Kasumi-1 (cell line): ENCODE measurements at places on chromosomes 7 and 10.

- no peak for DNase-seq
Measured at GRCh38 chr10:104257235-104257634, 2.5 kb downstream of the GSTO1 start.

- no peak for DNase-seq
Measured at GRCh38 chr10:129397198-129397974, 69.7 kb upstream of the MGMT start.

- no peak for DNase-seq
Measured at GRCh38 chr7:155454183-155455112, 3.5 kb upstream of the EN2 start.

- DNase-seq: peak; percentile 60
Measured at GRCh38 chr7:96236198-96237039, 85.5 kb downstream of the SLC25A13 start.

DNA sequence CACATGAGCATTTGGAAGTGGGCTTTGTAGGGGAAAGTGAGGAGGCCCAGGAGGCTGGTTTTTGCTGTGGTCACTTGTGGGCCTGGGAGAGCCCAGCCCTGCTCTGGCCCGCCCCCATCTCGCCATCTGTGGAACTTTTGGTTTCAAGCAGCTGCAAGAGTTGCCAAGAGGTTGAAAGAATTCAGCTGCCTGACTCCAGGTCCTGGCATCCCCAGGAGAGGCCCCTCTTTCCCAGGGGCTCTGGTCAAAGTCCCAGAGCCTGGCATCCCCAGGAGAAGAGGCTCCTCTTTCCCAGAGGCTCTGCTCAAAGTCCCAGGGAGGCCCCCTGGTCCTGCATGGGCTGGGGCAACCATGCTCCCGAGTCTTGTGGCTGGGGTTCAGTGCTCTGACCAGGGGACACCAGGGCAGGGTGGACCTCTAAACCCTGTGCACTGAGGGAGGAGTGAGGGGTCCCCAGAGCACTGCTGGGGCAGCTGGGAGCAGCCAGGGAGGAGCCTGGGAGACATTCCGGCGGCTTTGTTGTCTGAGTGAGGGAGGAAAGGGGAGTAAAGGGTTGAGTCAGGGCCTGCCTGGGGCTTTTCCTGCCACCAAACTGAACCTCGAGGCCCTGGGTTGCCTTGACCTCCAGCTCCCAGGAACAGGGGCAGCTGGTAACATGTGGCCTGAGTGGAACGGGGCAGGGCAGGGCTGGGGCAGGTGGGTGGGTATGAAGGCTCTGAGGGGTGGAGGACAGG lies 27.7 kb upstream of the CSGALNACT2 start:
- no peak for DNase-seq

DNA sequence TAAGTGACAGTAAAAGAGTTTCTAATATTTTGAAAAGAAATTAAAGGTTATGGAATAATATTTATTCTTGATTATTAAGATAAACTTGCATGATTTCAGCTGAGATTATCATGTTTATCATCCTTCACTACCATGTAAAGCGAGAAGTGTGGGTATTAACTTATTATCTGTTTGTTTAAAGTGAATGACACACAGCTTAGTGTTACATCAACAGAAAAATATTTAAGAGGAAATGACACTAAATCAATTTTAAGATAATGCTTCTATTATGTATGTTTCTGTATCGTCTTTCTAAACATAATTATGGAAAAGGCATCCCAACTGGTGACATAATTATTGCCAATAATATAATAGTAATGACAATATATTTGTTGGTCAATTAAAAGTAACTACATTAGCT lies 213.1 kb downstream of the PCDH15 start:
- DNase-seq: no peak

DNA sequence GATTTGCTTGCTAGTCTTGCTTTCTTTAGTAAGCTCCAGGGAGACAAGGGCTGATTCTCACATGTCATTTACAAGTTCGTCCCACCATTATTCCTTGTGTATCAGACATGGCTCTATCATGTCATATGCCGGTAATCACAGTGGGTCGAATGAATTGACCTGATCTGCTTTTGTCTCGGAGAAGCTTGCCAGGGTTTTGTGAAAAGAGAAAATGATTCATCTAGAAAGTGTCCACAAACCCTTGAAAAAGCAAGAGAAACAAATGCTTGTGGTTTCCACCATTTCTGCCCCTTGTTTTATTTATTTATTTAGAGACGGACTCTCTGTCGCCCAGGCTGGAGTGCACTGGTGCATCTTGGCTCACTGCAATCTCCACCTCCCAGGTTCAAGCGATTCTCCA lies 278.5 kb downstream of the TCF7L2 start:
- no peak for DNase-seq

GRCh38 chr7:127162366-127162765 lies 90.4 kb downstream of the GRM8 start:
- no peak for DNase-seq
